ENCODE measurements at places on chromosomes 12 and 14.

GRCh38 chr12:69633061-69633460 is 22.4 kb upstream of the LRRC10 start:
- no peak for DNase-seq

DNA sequence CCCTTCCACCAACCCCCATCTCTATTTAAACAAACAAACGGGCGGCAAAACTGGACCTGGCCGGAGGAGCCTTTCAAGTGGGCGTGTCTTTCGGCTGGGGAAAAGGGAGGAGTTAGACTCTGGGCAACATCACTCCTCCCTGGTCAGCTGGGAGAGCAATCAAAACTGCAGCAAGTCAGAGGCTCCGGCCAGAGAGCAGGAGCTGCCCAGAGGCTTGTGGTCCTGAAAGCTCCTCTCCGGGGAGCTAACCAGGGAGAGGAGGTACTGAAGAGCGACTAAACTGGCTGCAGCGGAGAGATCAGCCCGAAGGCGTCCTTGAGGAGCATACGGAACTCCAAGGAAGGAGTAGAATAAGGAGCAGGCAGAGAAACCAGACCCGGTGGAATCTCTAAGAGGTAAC is at the start of gene NEUROD4:
NEUROD4 (plus strand) TSS at position 191 of the 400 bp plus-strand sequence. CDS start 6,466 bp downstream, outside the sequence.
- DNase-seq, result peak; percentile 78

GRCh38 chr14:85594217-85594616 is 64.3 kb downstream of the FLRT2 start:
- DNase-seq, result no peak

DNA sequence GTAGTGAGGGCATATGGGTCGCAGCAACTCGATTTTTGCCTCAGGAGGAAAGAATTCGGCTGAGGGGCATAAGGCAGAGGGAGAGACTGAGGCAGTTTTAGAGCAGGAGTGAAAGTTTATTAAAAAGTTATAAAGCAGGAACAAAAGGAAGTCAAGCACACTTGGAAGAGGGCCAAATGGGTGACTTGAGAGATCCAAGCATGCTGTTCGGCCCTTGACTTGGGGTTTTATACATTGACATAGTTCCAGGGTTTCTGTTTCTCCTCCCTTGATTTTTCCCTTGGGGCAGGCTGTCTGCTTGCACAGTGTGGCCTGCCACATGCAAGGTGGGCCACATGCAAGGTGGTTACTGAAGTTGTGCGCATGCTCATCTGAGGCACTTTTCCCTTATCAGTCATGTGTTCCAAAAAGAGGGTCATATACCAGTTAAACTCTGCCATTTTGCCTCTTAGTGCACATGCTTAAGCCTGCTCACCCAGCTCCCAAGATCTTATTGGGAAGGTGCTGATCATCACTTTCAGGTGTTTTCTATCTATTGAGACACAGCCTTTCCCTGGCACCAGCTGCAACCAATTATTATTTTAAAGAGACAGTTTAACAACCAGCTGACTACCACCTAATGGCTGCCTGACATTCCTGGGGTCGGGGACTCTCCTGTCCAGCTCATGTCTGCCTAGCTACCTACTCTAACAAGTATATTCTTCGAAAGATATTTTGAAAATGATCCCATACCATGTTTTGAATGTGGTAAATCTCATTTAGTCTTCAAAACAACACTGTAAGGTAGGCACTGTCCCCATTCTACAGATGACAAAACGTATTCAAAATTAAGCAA is 19.9 kb downstream of the PTGER2 start:
- no peak for DNase-seq

- DNase-seq, result no peak
Observed at GRCh38 chr12:108693186-108693730, 38.1 kb downstream of the CORO1C start.

- no peak for DNase-seq
Observed at GRCh38 chr12:45435945-45436710, 220.2 kb downstream of the ANO6 start.

- DNase-seq, result peak; percentile 66
Observed at GRCh38 chr14:102164241-102164641, 24.5 kb downstream of the WDR20 start.

- no peak for DNase-seq
Observed at GRCh38 chr12:130975116-130975515, 21.4 kb downstream of the ADGRD1 start.

- DNase-seq, result no peak
Observed at GRCh38 chr12:8702159-8702558, 4.4 kb downstream of the RIMKLB start.

GRCh38 chr12:106527356-106527755 is 55.4 kb upstream of the RFX4 start:
- DNase-seq, result no peak

GRCh38 chr12:80485222-80485987 is 41.4 kb downstream of the PTPRQ start:
- no peak for DNase-seq

DNA sequence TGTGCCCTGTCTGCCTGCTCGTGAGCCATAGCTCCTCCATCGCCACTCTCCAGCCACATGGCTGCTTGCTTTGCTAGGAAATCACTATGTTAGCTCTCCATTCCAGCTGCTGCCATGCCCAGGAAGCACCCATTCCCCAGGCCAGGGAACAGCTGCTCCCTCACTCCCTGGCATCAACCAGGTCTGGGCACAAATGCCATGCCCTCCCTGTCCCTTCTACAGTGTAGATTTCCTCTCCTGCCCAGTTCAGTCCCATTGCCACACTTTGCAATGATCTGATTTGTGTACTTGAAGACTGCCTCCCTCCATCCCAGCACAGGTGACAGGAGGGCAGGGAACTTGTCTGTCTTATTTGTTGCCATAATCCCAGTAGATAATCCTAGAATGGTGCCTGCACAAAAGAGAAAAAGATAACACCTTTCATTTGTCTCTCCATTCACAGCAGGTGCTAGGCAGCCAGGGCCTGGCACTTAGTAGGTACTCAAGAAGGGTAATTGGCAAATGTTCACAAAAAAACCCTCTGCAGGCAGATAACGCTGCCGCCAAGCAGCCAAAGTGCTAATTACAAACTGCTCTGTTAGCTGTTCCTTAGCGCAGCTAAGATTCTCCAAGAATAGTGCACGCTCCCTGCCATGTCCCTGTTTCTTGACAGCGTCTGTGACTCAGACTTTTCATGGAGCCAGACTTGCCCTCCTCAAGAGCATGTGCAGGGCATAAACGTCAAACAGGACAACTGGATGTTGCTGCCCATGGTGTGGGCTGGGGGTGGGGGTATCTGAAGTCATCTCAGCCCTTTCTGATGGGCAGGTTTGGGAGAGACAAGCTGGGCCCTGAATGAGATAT is 69.1 kb downstream of the ARL6IP4 start:
- peak; percentile 46 for DNase-seq

- DNase-seq, result no peak
Observed at GRCh38 chr12:51871126-51871525, 16.8 kb upstream of the ANKRD33 start.

DNA sequence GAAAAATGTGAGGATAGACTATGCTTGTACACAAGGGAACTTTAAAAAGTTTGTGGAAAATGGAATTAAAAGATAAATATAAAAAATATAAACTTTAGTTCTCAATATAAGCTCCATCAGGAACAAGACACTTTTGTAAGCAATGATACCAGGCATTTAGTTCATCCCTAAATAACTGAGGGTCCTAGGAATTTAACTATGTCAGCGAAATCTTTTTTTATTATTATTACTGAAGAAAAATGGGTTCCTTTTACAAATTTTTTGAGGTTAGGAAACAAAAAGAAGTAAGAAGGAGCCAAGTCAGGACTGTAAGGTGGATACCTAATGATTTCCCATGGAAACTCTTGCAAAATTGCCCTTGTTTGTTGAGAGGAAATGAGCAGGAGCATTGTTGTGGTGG is 102.8 kb downstream of the TRMT5 start:
- no peak for DNase-seq

- no peak for DNase-seq
Observed at GRCh38 chr12:91104812-91105466, 6.4 kb downstream of the LUM start.

DNA sequence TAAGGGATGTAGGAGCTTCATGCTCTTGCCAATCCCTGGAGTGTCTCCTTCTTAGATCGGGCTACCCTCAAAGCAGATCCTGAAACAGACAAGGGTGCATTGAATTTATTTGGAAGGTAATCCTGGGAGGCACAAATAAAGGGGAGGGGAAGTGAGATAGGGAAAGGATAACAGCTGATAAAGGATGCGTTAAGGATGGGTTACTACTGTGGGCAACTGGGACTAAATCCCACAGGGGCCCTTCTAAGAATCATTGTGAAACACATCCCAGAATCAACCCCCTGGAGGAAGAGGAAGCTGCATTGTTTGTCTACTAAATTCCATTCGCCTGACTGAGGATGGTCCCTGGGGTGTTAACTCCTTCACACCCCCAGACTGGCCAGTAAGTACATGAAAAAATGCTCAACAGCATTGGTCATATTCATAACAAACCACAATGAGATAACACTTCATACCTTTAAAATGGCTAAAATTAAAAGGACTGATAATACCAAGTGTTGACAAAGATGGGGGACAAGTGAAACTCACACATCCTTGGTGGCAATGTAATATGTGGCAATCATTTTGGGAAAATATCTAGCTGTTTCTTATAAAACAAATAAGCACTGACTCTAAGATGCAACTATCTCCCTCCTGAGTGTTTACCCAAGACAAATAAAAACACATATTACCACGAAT is 37.0 kb upstream of the CMKLR1 start:
- DNase-seq, result no peak

DNA sequence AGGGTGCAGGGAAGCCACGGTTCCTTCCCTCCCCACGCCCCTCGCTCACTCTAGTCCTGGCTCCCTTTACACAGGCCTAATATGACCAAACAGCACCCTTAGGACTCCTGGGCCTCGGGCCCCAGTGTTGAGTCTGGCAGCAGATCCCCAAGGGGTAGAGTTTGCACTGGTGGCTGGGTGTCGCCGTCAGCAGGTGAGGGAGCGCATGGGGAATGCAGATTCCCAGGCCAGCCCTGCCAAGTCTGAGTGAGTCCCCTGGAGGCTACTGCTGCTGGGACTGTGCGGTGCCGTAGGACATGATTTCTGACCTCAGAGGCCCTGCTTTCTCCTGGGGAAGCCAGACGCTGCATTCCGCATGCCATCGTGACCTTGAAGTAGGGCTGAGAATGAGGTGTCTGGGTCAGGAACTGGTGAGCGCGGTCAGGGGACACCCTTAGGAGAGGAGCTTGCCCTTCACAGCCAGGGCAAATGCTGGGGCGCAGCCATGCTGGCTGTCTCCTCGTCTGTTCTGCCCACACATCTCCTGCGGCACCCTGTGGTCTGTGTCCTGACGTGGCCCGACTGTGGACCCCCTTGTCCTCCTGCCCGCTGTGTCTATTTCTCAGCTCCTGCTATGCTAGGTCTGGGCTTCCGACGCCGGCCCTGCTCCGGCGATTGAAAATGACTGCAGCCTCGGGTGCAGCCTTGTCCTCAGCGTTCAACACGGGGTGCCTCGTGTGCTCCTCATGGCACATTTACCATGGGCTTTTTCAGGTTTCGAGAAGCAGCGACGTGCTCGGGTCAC is 37.6 kb upstream of the PRMT8 start:
- no peak for DNase-seq

DNA sequence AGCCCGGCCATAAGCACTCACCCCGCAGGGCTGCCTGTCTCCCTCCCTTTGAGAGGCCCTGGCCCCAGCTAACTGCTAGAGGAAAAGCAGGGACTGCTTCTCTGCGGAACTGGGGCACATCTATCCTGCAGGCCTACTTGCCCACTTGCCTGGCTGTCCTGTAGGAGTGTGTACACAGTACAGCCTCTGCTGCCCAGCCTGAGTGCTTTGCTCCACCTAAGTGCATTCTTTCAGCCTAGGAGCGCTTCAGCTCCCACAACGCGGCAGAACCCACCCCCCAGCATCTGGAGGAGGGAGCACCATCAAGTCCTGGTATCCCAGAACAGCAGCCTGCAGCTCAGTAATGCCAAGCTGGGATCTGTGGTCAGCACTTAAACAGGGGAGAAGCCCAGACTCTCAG is 79.9 kb upstream of the CD163 start:
- DNase-seq, result no peak

DNA sequence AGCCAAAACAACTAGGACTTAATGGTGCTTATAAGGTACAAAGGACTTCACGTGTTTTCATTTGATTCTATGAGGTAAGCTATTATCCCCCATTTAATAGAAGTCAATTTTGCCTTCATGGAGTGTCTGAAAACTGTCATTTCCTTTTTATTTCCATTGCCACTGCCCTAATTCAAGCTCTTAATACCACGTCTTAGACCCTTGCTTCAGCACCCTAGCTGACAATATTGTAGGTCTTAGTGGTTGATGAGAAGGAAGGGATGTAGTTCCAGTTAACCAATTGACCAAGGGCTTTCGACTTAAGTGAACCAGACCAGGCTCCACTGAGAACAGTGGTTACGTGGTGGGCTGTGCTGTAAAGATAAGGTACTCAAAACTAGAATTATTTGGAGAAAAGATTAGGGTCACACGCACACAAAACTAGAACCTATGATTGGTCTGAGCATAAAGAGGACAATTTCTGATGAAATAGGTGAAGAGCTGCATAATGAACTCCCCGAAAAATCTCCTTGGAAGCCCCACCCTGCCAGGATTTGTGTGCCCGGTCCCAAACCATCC is 9.6 kb upstream of the ASIC1 start:
- DNase-seq, result no peak

DNA sequence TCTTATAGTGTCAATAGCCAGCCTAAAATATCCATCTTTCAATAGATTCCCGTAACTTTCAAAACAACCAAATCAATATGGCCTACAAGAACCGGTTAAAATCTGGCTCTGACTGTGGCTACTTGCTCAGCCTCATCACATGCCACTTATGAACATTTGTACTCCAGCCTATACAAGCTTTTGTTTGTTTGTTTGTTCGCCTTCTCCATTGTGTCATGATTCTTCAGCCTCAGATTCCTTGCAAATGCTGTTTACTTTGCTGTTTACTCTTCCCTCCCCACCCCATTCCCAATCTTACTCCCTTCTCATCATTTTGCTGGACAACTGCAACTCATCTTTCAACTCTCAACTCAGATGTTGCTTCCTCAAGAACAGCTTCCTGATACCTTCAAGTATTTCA is 161.2 kb downstream of the CAPZA3 start:
- DNase-seq, result no peak

DNA sequence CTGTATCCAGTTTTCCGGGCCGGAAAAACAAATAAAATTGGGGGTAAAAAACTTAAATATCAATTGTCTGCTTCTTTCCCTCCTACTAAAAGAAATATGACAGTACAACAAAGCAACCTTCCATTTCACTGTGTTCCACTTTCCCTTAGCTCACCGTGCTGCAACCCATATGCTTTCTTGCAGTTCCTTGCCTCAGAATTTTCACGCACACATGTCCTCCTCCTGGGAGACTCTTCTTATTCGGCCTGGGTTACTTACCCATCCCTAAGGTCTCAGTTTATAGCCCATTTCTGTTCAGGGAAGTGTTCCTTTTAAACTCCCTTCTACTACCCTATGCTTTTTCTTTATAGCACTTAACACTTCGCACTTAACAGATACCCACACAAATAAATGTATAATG is 4.5 kb upstream of the MAGOHB start:
- DNase-seq, result no peak

- peak; percentile 52 for DNase-seq
Observed at GRCh38 chr12:64256166-64256800, 34.2 kb upstream of the KICS2 start.

- peak; percentile 74 for DNase-seq
Observed at GRCh38 chr12:46546634-46547273, 174.2 kb upstream of the SLC38A2 start.

GRCh38 chr12:124045671-124046455 is 72.8 kb downstream of the ZNF664 start:
- peak; percentile 95 for DNase-seq
